NT2/D1 (cell line): ENCODE measurements at places on chromosomes 1 and 21.

GRCh38 chr1:76542359-76542758, 324.9 kb upstream of the ST6GALNAC5 start:
- no peak for DNase-seq

GRCh38 chr1:193421487-193421886, 235.1 kb upstream of the B3GALT2 start:
- DNase-seq, result no peak

- no peak for DNase-seq
Observed at GRCh38 chr1:197954718-197955418, 37.7 kb downstream of the LHX9 start.

- no peak for DNase-seq
Observed at GRCh38 chr1:223224465-223224864, 81.4 kb upstream of the TLR5 start.

DNA sequence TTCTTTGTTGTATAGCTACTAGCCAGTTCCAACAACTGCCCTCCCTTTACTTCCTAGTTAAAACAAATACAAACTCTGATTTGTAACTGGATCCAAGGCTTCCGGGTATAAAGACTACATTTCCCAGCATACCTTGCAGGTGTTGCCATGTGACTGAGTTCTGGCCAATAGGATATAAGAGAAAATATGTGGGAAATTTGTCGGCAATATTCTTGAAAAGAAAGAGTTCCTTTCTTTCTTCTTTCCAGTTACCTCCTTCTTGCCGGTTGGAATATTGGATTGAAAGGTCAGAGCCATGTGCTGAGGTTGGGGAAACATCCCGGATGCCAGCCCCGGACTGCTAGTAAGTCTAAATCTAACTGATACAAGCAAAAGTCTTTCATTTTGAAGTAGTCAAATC, 23.0 kb upstream of the ZBTB40 start:
- no peak for DNase-seq

DNA sequence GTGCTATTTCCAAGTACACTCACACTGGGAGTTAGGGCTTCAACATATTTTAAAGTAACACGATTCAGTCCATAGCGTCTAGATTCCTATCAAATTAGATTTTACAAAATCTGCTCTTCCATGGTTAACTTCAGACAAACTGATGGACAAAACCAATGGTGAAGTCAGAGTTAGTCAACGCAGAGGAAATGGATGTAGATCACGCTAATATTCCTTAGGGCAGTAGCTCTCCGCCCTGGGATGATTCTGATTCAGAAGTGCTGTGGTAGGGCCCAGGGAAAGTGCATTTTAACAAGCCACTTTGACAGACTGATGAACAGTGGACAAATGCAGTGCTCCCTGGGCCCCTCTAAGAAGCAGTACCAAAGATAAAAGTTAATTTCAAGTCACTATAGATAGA, 83.2 kb downstream of the HIVEP3 start:
- no peak for DNase-seq

GRCh38 chr21:33848249-33848953, 67.2 kb downstream of the ATP5PO start:
- no peak for DNase-seq

- DNase-seq, result no peak
Observed at GRCh38 chr1:87938631-87939030, 610.0 kb downstream of the LMO4 start.

- DNase-seq, result no peak
Observed at GRCh38 chr21:45753445-45753844, 109.9 kb downstream of the PCBP3 start.

DNA sequence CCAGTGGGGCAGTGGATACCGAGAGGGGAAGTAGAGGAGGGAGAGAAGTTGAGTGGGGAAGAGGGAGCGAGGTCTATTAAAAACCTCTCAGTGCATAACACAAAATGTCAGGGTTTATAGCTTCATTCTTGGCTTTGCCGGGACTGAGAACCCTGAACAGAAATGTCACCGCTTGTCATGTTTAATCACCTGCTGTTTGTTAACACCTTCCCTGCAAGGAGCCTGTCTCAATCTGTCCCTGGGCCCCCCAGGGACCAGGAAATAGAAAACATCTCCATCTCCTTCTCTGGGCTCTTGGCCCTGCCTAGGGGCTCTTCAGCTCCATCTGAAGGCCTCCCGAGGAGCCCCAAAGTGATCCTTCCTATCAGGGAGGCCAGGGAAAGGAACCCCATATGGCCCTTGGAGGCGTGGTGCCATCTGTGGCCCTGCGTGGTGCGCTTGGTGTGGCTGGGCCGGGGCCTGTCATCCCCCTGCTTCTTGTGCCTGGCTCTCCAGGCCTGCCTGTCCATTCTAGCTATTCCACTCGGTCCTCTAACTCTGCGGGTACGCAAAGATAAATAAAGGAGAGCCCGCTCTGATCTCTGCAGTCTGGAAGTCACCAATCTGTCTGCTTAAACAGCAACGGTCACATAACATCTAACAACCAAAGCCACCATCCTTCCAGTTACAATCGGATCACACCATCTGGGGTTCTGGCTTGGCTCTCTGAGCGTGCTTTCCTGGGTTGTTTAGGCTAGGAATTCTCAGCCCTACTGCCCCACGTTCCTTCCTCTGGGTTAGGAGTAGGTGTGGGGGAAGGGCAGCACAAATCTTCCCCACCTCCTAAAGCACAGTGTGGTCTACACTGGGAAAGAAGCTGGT, 113.8 kb downstream of the CASZ1 start:
- DNase-seq, result no peak

DNA sequence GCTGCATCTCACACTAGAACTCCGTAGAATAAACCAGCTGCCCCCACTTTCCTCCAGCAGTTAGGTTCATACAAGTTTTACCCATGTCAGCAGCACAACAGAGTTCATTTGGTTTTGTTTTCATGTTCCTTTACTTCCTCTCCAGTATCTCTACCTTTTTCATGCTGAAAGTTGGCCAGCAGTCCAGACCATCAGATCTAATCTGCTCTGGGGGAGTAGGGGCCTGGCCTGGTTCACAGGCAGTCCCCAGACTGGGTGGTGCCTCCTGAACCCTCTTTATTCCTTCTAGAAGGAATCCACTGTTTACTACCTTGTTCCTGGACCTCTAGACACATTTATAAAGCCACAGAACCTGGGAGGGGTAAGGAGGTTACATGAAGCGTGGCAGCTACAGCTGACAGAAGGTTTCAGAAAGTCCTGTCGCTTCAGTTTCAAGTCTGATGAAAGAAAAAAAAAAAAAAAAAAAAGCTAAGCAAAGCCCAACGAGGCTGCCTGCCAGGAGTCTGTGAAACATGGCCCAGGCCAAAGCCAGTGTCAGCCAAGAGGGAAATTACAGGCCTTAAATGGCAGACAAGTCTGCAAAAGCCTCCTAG, 184.6 kb upstream of the JUN start:
- DNase-seq, result no peak

DNA sequence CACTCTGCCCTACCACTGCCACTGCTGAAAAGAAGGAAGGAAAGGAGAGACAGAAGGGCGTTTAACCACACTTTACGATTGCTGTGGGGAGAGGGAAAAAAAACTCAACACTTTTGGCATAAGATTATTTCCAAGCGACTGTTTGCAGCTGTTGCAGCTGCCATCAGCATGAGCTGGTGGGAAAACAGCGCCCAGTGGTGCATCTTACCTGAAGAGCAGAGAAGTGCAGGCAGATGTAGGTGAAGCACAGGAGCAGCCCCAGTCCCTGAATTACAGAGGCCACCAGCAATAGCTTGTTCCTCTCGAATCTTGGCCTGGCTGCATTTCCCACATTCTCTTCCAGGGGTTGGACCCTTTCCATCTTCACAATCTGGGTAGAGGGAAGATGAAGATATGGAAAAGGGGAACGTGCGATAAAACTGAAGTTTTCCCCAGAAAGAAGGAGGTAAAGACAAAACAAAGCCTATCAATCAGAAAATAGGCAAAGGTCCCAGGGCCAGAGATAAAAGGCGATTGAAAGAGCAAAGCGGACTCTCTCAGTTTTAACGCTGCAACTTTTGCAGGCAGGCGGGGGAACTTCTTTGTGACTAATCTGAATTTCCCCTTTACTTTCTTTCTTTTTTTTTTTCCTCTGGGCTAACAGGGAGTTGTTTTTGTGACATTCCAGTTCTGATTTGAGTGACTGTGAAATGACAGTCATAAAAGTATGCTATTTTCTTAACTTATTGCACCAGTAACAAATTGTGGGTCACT, at the start of gene TNFSF4:
Gene TNFSF4 (minus strand): TSS at position 516 of the 753 bp plus-strand sequence. CDS start 155 bp downstream, at position 361.
- no peak for DNase-seq

- DNase-seq, result no peak
Observed at GRCh38 chr1:173002891-173003838, 47.6 kb downstream of the TNFSF18 start.

DNA sequence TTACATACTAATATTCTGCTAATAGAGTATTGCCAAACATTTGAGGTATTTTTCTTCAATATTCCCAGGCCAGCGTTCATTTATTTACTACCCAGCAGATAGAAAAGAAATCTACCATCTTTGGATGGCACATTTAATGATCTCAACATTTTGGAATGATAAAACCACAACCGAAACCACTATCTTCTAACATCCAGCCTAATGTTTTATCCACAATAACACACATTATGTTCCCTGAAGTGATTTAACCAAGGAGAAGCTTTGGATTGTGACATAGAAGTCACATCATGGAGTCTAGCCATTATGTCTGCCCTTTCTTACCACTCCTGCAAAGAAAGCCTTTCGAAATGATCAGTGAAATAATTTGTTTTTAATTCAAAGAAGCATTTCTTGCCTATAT, 497.1 kb upstream of the PLXNA2 start:
- no peak for DNase-seq

GRCh38 chr1:198340139-198340538, 183.3 kb downstream of the NEK7 start:
- no peak for DNase-seq

GRCh38 chr1:174206148-174206836, 47.0 kb downstream of the RABGAP1L start:
- no peak for DNase-seq
